ENCODE measurements at places on chromosomes 1 and 21. TPM values are rescaled to one million over a fixed set of nuclear protein-coding genes. Genes with fewer than 3 reads are reported as not detected.

Gene HMCN1
- 43.3 TPM for polyA plus RNA-seq

Gene RAVER2
- polyA plus RNA-seq, result 31.2 TPM

Gene TACSTD2
- polyA plus RNA-seq, result 11.6 TPM

Gene RUNX3
- 1.5 TPM for polyA plus RNA-seq

Gene NOC2L
- 48.6 TPM for polyA plus RNA-seq

Gene SIM2
- polyA plus RNA-seq, result 0.99 TPM

Gene SLC44A3
- polyA plus RNA-seq, result 43.4 TPM

Gene GPR52
- polyA plus RNA-seq, result 0.14 TPM

Gene CLCA2
- polyA plus RNA-seq, result 0.21 TPM

Gene SELL
- polyA plus RNA-seq, result 3.7 TPM

Gene FCRL2
- 0.06 TPM for polyA plus RNA-seq

Gene CD53
- polyA plus RNA-seq, result 11.0 TPM

Gene PROK1
- 0.10 TPM for polyA plus RNA-seq

Gene GUCA2B
- polyA plus RNA-seq, result not detected

Gene PLA2G4A
- 7.6 TPM for polyA plus RNA-seq

Gene HSD3B1
- polyA plus RNA-seq, result 0.40 TPM

Gene MYBPH
- 0.09 TPM for polyA plus RNA-seq

Gene ZNF593OS
- polyA plus RNA-seq, result 1.0 TPM

Gene GJA5
- polyA plus RNA-seq, result 95.0 TPM

Gene C1orf87
- polyA plus RNA-seq, result 3.3 TPM

Gene RIPK4
- polyA plus RNA-seq, result 8.9 TPM

Gene FASLG
- 0.81 TPM for polyA plus RNA-seq

Gene NUP210L
- polyA plus RNA-seq, result 0.09 TPM

Gene SLC45A1
- polyA plus RNA-seq, result 0.66 TPM

Gene DIRAS3
- 3.0 TPM for polyA plus RNA-seq

Gene FCRL1
- polyA plus RNA-seq, result 0.30 TPM

Gene BNIPL
- 8.6 TPM for polyA plus RNA-seq

Gene OR2AK2
- polyA plus RNA-seq, result not detected

Gene DCDC2B
- polyA plus RNA-seq, result 1.6 TPM

Gene XCL1
- 0.19 TPM for polyA plus RNA-seq

Gene C1QTNF12
- 1.7 TPM for polyA plus RNA-seq

Gene OLIG2
- polyA plus RNA-seq, result not detected

Gene FAM72C
- polyA plus RNA-seq, result 0.75 TPM

Gene SEC16B
- polyA plus RNA-seq, result 4.0 TPM

Gene TMEM269
- 0.99 TPM for polyA plus RNA-seq

Gene LRIG2
- 25.1 TPM for polyA plus RNA-seq

Gene CBR3
- polyA plus RNA-seq, result 4.5 TPM

Gene LCE2A
- polyA plus RNA-seq, result not detected

Gene KRTAP15-1
- not detected for polyA plus RNA-seq

Gene ZYG11A
- 0.16 TPM for polyA plus RNA-seq
